ENCODE measurements at places on chromosomes 11 and 22.

- peak; percentile 73 for DNase-seq
Observed at GRCh38 chr11:76721755-76722677, 51.5 kb upstream of the LRRC32 start.

DNA sequence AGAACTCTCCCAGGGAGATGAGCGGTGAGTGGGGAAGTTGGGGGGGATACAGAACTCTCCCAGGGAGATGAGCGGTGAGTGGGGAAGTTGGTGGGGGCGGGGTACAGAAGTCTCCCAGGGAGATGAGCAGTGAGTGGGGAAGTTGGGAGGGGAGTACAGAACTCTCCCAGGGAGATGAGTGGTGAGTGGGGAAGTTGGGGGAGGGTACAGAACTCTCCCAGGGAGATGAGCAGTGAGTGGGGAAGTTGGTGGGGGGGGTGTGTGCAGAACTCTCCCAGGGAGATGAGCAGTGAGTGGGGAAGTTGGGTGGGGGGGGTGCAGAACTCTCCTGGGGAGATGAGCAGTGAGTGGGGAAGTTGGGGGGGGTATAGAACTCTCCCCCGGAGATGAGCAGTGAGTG lies 186.5 kb downstream of the SHANK2 start:
- no peak for DNase-seq

GRCh38 chr11:34514597-34514996 lies 1.0 kb upstream of the ELF5 start:
- no peak for DNase-seq

DNA sequence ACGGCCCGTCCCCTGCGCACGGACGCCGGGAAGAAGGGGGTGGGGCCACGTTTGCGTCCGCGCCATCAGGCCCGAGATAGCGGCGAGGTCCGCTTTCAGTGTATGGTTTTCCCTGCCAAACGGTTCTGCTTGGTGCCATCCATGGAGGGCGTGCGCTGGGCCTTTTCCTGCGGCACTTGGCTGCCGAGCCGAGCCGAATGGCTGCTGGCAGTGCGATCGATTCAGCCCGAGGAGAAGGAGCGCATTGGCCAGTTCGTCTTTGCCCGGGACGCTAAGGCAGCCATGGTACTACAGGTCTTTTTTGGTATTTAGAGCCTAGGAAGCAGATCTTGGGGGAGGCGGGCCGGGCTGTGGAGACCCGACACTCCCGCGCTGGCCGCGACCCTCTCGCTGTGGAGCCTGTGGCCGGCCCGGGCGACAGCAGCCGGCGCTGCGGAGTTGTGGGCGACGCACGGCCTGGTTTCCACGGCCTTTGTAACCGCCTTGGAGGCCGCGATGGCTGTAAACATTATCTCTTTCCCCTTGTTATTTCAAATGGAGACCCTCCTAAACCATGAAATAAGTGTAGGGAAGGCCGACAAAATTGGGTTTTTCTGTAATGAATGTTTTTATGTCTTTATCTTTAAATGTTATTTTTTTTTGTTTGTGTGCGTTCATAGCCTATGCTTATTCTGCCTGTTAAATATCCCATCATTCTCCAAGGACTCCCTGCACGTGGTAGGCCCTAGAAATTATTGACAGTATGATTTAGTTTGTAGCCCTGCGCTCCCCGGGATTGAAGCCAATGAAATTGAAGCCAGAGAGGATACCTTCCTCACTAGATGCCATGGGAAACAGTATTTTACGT lies at the start of gene AASDHPPT:
Gene AASDHPPT (plus strand): TSS at position 54 of the 847 bp plus-strand sequence. CDS start 49 bp downstream, at position 103.
- peak; percentile 29 for DNase-seq

GRCh38 chr11:61587951-61588727 lies 7.3 kb upstream of the SYT7 start:
- no peak for DNase-seq

DNA sequence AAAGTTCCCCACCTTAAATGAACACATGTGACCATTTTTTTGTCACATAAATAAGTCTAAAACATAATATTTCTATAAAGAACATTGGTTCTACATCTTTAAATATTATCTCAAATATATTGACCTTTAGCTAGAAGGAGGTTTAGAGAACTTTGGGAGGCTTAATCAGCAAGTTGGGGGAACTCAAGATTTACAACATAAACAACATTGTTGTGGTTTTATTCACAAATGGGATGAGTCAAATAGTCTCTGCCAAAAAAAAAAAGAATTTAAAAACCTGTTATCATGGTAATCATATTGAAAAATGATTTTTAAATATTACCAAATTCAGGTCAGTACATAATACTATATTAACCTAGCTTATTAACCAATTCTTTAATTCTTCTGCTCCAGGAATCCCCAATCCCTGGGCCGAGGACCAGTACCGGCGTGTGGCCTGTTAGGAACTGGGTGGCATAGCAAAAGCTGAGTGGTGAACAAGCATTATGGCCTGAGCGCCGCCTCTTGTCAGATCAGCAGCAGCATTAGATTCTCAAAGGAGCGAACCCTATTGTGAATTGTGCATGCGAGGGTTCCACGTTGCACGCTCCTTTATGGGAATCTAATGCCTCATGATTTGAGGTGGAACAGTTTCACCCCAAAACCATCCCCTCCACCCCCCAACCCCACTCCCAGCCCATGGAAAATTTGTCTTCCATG lies 98.2 kb downstream of the RDX start:
- peak; percentile 63 for DNase-seq

DNA sequence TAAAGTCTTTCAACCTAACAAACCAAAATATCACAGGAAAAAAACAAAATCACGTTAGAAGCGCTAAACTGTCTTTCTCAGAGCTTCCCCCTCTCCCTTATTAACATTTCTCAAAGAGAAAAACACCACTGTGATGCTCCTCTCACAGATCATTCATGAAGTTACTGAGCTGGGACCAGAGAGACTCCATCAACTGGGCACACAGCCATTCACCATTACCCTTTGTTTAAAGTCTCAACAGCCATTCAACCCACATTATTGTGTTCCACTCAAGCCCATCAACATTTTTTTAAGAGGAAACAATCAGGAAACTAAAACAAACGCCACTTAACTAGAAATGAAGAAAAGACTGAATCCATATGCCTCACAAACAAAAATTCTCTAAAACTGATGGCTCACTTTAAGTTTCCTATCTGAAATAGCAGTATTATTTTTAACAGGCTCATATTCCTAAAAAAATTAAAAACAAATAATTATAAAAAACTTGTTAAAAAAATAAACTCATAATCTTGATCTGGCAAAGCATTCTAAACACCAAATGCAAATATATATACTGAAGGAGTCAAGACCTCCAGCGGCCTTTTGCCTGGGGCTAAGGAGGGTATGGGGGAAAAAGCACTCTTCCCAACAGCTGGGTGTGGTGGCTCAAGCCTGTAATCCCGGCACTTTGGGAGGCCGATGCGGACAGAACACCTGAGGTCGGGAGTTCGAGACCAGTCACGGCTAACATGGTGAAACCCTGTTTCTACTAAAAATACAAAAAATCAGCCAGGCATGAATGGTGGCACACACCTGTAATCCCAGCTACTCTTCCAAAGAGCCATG lies 14.0 kb downstream of the CELF1 start:
- no peak for DNase-seq

DNA sequence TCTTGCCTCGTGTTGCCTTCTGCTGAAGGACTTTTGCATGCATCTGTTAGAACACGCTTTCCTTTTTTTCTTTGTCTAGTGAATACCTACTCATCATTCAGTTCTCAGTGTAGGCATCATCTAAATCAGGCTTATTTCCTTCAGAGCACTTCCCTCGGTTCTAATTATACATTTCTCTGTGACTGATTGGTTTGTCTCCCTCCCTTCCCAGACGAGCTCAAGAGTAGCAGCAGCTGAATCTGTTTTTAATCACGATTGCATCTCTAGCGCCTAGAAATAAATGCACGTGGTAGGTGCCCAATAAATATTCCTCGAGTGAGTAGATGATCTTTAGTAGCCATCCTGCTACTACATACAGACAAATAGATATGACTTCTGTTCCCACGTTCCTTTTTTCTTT lies 6.3 kb downstream of the CEP164 start:
- no peak for DNase-seq

- no peak for DNase-seq
Observed at GRCh38 chr11:128379587-128380580, 207.5 kb downstream of the ETS1 start.

DNA sequence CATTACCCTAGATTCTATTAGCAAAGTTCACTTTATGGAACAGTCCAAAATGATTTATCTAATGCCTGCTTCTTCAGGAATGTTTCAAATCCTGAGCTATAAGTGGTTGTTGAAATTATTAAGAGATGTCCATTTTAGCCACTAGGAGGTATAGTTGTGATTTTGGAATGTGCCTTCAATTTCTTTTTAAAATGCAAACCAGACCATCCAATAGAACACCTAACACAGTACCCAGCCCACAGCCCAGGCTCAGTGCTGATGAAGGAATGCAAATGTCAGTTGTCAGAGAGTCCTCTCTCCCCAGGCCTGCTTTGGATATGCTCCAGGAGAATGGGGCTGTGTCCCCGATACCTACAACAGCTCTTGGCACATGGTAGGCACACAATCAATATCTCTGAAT lies 85.8 kb upstream of the E2F8 start:
- peak; percentile 29 for DNase-seq

GRCh38 chr11:100863080-100863581 lies 176.0 kb downstream of the ARHGAP42 start:
- DNase-seq = peak; percentile 95

GRCh38 chr22:43078522-43078921 lies 10.7 kb downstream of the TTLL1 start:
- no peak for DNase-seq

- no peak for DNase-seq
Observed at GRCh38 chr22:42156598-42156997, 26.0 kb upstream of the CYP2D6 start.

GRCh38 chr11:15484398-15484797 lies 369.7 kb downstream of the INSC start:
- no peak for DNase-seq

DNA sequence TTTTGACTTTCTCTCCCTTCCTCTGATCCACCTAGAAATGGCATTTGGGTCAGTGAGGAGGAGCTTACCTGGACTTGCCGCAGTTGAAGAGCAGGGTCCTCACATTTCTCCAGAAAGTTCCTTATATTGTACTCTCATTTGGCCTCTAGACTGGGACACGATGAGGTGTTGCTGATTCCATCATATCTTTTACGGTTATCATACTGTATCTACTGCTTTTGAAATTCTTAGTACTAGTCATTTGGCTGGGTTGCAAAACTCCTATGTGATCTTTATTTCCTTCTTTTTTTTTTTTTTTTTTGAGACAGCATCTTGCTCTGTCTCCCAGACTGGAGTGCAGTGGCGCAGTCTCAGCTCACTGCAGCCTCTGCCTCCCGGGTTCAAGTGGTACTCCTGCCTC lies 58.7 kb upstream of the FAM181B start:
- no peak for DNase-seq

DNA sequence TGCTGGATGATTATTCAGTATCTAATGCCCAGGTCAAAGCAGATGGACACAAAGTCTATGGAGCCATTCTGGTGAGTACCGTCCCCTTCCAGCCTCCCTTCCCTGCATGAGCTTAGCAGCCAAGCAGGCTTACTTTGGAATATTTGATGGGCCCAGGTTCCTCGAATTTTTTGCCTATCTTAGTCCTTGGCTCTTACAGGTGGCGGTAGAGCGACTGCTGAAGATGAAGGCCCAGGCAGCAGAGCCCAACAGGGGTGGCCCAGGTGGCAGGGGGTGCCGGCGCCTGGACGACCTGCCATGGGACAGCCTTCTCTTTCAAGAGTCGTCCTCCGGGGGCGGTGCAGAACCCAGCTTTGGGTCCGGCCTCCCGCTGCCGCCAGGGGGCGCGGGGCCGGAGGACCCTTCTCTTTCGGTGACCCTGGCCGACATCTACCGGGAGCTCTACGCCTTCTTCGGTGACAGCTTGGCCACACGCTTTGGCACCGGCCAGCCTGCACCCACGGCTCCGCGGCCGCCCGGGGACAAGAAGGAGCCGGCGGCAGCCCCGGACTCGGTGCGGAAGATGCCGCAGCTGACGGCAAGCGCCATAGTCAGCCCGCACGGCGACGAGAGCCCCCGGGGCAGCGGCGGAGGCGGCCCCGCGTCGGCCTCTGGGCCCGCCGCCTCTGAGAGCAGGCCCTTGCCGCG lies 741 bp upstream of the TMEM179B start:
- DNase-seq = peak; percentile 68

DNA sequence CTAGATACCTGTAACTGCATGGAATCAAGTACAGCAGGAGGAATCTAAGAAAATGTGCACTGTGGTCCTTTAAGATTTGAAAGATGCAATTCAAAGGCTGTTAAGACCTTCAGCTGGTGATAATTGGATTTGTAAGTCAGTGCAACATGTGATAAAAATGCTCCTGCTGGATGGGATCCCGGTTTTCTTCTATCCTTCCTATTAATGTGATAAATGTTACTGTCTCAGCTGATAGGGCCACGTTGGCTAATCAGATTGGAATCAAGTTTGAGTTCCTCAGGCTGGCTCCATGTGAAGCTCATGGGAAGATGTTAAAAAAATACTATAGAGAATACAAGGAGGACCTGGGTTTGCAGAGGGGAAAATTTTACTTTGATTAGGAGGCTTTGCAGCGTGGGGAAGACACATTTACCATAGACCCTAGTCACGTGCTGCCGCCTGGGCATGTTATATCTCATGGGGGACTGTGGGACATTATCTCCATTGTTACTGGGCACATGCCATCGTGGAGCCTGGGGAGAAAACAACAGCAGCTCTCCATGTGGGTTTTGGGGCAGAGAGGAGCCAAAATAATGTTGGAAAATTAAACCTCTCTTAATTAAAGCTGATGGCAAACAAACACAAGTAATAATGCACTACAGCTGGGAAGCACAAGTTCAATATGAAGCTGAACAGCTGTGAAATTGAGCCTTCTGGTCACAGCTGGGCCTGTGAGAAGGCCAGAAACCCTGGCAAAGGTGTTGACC lies 652.5 kb downstream of the NTM start:
- peak; percentile 81 for DNase-seq

DNA sequence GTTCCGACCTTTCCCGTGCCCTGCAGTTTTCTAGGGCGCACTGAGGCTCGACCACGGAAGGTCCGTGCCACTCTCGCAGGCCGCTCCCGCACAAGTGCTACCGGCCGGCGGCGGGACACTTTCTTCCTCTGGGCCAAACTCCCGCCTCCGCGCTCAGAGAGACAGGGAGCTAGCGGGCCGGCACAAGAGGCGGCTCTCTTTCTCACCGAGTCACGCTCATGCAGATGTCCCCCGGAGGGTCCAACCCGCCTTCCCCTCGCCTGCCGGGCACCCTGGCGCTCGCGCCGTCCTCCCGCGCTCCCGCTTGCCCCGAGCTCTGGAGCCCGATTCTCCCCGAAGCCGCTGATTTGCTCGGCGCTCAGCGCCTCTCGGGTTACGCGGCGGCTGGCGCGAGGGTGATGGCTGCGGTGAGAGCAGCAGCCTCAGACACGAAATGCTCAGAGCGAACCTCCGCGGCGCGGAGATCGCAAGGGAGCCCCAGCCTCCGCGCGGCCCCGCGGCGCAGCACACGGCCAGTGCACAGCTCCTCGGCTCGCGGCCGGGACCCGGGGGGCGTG lies 1.0 kb downstream of the LMO1 start:
- peak; percentile 55 for DNase-seq

Data from IMR-90 (cell line).